ENCODE measurements at places on chromosomes 5 and 9.

DNA sequence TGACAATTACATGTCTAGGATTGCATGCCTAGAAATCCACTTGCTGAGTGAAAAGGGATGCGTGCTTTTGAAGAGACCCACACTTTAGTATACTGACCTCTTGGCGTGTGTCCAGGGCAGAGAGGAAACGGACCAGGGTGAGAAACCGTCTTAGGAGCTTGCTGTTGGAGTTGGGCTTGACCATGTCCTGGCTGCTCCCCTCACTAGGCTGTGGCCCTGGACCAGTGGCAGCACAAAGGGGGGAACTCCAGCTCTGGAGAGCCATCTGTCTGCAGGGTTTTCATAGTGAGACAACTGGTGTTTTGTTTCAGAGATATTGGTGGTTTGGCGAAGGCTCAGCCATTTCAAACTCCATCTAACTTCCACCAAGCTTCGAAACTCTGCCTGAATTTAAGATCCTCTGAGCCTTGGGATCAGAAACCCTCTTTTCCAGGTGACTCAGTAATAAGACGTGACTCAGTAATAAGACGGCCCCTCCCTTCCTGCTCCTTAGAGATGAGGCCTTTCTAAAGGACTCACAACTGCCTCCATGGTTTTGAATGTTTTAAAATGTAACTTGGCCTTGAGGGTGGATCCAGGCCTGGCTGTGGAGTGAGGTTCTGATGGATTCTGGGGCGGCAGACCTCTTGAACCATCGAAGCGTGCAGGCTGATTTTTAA lies 165.8 kb downstream of the MELK start:
- DNase-seq, result no peak

DNA sequence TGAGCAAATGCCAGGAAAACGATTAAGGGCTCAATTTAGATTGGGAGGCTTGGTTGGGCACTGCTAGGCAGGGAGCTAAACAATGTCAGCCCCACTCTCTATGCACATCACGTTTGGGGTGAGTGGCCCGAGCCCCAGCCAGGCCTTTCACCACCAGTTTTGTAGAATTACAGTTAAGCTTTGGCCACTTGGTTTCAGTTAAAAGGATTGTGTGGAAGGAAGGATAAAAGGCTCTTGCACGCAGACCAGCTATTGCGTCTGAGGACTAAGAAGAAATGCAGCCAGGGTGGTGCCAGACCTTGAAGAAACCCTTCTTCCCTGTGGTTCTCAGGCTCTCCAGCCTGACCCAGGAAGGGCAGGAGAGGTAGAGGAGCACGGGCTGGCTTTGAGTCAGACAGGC lies 125.3 kb upstream of the SLC44A1 start:
- no peak for DNase-seq

DNA sequence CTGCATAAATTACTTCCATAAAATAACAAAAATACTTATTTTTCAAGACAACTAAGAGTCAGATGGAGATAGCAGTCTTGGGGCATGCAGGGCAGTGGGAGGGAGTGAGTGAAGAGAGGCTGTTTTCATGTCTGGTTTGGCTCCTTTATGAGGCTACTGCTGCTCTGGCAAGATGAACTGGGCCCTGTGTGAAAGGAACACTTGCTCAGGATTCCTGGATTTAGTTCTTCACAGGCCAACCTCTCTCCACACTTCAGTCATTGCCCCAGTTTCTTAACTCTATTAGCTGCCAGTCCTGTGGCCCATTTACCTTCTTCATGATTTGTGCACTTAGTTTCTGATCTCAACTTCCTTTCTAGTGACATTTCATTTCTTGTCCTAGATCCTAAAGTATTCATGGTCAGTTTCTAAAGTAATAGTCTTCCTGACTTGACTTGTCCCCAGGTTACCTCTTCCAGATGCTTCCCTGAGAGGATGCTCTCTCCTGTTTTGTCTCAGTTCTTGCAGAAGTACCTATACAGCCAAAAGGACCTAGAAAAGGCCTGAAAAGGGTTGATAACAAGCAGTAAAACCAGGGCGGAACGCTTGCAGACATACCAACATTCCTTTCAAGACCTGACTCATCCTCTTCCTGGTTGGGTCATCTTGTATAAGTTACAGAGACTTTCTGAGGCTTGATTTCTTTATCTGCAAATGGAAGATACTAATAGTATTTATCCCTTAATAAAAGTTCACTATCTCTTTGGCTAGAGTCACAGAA lies 77.0 kb upstream of the ZFAND5 start:
- no peak for DNase-seq

- no peak for DNase-seq
Observed at GRCh38 chr9:124632077-124632621, 125.0 kb upstream of the NR5A1 start.

GRCh38 chr9:130159057-130159456 lies 13.1 kb upstream of the NCS1 start:
- peak; percentile 80 for DNase-seq

GRCh38 chr9:111925784-111926183 lies 29.2 kb downstream of the UGCG start:
- DNase-seq, result no peak

DNA sequence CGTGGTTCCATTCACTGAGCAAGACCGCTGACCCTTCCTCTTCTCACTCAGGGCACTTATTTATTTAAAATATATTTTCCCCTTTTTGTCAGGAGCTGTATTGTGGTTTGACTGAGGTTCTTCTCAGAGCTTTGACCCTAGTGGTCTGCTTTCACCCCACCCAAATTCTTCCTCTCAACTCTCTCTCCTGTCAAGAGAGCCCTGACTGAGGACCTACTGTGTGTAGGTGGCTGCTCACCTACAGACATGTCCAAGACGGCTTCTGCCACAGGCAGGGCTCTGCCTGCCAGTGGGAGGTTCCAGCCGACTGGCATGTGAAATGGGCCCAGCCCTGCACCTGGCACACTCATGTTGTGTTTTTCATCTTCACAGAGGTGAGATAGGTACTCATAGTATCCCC lies 5.2 kb downstream of the DCANP1 start:
- no peak for DNase-seq

GRCh38 chr5:54772684-54773083 lies 212.7 kb downstream of the ESM1 start:
- no peak for DNase-seq

DNA sequence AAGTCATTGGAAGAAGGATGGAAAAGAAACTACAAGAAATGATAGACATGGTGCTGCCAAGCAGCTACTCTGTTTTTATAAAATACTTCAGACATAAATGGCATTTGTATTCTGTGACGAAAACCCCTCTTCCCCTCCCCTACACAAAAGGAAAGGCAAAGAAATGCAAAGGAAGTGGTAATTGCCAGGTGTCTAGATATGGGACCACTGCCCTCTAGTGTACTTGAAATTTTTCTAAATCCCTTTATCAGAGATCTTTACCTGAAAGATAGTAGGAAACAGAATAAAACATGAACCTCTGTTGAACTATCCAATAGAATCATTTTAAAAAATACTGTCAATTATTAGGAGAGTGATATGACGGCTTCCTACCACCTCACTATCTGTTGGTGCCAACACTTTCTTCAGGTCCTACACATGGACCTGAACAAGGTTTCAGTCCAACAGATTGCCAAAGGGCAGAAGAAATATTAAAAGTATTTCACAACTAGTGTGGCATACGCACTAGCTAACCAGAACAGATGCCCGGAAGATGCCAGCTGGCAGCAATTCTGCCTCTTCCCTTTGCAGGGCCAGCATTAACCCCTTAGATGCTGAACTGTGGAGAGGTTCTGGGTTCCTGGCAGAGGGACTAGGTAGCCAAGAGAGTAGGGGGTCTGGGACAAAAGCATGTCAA lies 104.1 kb downstream of the TSSK1B start:
- peak; percentile 29 for DNase-seq

DNA sequence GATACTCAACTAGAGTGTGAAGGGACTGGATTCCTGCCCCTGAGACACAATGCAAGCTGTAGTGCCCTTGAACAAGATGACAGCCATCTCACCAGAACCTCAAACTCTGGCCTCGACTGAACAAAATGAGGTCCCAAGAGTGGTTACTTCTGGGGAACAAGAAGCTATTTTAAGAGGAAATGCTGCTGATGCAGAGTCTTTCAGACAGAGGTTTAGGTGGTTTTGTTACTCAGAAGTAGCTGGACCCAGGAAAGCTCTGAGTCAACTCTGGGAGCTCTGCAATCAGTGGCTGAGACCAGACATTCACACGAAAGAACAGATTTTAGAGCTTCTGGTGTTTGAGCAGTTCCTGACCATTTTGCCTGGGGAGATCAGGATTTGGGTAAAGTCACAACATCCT lies 2.4 kb downstream of the ZNF483 start:
- no peak for DNase-seq

- DNase-seq, result no peak
Observed at GRCh38 chr5:38574009-38574408, 17.6 kb upstream of the LIFR start.

- DNase-seq, result no peak
Observed at GRCh38 chr5:165108809-165109208, 1603.4 kb downstream of the MAT2B start.

- no peak for DNase-seq
Observed at GRCh38 chr9:136310273-136311030, 6.6 kb upstream of the CCDC187 start.

GRCh38 chr9:21589344-21590056 lies 107.4 kb upstream of the IFNE start:
- no peak for DNase-seq

DNA sequence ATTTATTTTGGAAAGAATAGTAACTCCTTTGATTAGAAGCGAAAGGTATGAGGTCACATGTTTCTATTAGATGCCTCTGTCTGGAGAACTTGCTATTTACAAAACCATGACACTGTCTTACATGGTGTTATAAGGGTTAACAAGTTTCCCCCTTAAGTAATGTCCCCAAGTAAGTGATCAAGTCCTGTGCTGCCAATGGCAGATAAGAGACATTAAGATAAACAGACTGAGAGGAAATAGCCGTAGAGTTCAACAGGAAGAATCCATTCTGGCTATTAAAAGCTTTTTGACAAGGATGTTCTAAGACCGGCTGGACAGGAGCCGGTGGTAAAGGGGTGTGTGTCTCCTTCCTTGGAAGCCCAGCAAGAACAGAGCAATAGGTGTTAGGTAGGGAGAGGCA lies 257.5 kb downstream of the GADD45G start:
- DNase-seq, result no peak

GRCh38 chr5:134506054-134507039 lies 19.1 kb upstream of the JADE2 start:
- peak; percentile 98 for DNase-seq

GRCh38 chr9:111910428-111910827 lies 13.8 kb downstream of the UGCG start:
- DNase-seq, result no peak

DNA sequence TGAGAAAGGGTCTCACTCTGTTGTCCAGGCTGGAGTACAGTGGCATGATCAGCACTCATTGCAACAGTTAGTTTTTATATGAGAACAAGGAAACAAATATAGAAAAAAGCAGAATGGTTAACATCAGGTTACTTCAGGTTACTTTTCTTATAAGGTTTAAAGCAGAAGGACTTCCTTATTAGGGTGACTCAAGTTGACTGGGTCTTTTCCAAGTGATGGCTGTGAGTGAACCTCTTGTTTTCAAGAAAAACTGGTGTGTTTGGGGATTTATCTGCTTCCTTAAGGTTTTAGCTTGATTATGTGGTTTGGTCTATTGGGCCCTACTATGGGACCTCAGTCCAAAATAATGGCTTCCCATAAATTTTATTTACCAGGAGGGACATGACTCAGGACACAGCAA lies 99.2 kb downstream of the ARRDC3 start:
- peak; percentile 26 for DNase-seq

GRCh38 chr9:131478421-131478868 lies 24.3 kb upstream of the POMT1 start:
- peak; percentile 64 for DNase-seq

GRCh38 chr5:172493002-172493401 lies 38.7 kb upstream of the SH3PXD2B start:
- DNase-seq, result no peak

- peak; percentile 22 for DNase-seq
Observed at GRCh38 chr5:145908206-145908960, 28.0 kb upstream of the SH3RF2 start.

GRCh38 chr5:180599981-180600553 lies 8.8 kb upstream of the SCGB3A1 start:
- no peak for DNase-seq

DNA sequence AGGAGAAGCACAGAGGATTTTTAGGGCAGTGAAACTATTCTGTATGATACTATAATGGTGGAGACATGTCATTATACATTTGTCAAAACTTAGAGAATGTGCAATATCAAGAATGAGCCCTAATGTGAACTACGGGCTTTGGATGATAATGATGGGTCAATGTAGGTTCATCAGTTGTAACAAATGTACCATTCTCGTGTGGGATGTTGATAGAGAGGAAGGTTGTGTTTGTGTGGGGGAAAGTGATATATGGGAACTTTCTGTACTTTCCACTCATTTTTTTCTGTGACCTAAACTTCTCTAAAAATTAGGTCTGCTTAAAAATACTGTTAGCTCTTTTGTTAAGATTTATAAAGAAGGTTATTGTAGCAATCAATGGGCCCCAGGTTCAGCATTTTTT lies 138.9 kb downstream of the SPATA31D1 start:
- no peak for DNase-seq

GRCh38 chr9:35073279-35073612 lies 821 bp upstream of the VCP start:
- no peak for DNase-seq

GRCh38 chr9:81682797-81683196 lies 6.5 kb downstream of the TLE1 start:
- DNase-seq, result no peak

DNA sequence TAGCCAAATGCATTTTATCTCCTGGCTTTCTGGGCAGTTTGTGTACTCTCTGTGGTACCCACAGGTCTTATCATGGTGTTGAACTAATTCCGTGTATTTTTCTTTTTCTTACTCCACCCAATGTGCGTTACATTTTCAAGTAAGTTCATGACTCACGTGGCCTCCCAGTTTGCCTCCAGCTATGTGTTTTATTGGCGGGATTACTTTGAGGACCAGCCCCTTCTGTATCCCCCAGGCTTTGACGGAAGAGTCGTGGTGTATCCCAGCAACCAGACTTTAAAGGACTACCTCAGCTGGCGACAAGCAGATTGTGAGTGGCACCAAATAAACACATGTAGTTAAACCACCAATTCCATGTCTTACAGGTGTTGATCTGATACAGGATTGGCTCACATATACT lies 3.2 kb downstream of the THG1L start:
- DNase-seq, result no peak

- peak; percentile 30 for DNase-seq
Observed at GRCh38 chr5:77984587-77984986, 208.4 kb upstream of the TBCA start.

DNA sequence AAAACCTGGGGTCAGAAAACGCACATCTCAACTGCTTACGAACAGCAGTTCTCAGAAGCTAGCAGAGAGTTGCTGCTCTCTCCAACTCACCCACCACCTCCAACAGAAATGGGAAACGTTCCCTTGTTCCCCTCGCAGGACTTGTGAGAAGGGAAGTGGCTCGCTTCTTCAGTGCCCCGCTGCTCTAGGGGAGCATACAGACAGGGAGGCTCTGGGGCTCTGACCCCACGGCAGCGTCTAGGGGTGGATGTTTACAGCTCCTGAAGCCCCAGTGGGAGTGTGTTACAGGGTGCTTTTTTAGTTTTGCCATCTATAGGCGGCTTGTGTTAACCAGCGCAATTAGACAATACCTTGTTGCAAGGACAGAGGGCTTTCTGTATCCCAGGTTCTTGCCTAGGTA lies 267.7 kb upstream of the ACTBL2 start:
- DNase-seq, result no peak

- DNase-seq, result no peak
Observed at GRCh38 chr5:54146916-54147315, 163.5 kb downstream of the ARL15 start.
